ENCODE measurements at places on chromosomes 4 and X. TPM values are rescaled to one million over a fixed set of nuclear protein-coding genes. Genes with fewer than 3 reads are reported as not detected.

The NLRP2B gene
- total RNA-seq, result not detected

DNA sequence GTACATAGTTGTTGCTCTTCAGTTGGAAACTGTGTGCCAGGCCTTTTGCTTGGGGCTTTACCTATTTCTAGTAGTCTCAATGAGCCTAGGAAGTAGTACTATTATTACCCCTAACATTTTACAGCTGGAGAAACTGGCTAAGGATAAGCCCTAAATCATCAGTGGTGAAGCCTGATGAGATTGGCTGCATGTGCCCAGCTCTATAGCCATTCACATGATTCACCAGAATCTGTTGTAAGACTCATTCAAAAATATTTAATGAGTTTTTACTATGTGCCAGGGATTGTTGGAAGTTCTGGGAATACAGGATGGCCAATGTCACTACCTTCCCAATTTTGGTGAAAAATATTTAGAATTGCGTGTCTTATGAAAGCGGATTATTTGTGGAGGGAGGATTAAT lies 2.8 kb downstream of the KIT start:
- H3K4me3 ChIP-seq, result no peak overlapping the region
- DNase-seq, result no peak
- no peaks in the 10 kb centered on the region for H3K36me3 ChIP-seq
- no peak overlapping the region for H3K27ac ChIP-seq
- peaks cover 4% of the 10 kb centered on the region for H3K4me1 ChIP-seq
- H3K27me3 ChIP-seq, result peaks cover 7% of the 10 kb centered on the region

DNA sequence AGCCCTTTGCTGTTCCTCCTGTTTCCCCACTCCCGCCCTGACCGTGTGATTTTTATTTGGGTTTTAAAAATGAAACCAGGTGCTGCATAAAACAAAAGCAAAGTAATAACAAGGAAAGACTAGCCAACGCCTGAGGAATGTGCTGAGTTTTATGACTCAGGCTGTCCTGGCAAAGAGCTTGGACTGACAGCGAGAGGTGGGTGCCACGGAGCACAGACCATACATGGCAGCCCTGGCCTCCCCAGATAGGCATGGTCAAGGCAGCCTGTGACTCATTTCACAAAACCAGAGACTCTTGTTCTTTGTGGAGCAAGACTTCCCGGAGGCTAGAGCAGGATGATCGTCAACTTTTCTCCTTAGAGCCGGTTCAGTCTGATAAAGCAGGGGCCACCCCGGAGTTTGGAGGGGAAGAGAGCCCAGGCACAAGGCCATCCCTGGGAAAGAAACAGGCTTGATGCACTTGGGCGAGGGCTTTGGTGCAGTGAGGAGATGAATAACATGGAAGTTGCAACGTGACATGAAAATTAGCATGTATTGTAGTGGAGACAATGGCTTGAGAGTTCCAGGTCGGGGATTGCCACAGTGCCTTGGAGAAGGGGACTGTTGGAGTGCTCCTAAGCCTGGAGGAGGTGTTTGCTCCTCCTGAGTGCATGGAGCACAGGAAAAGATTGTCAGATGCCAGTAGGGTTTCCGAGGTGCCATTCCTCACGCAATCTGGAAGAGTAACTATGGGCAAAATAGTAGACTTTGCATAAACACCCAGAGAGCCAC lies 54.8 kb downstream of the C4orf51 start:
- no peak overlapping the region for H3K4me3 ChIP-seq
- DNase-seq, result no peak
- no peaks in the 10 kb centered on the region for H3K36me3 ChIP-seq
- H3K4me1 ChIP-seq, result peaks cover 5% of the 10 kb centered on the region
- peaks cover 4% of the 10 kb centered on the region for H3K27me3 ChIP-seq

DNA sequence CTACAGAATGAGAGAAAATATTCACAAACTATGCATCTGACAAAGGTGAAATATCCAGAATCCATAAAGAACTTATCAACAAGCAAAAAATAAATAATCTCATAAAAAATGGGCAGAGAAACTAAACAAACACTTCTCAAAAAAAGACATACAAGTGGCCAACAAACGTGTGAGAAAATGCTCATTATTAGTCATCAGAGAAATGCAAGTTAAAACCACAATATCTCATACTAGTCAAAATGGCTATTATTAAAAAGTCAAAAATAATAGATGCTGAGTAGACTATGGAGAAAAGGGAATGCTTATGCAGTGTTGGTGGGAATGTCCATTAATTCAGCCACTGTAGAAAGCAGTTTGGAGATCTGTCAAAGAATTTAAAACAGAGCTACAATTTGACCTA lies 533.3 kb downstream of the TMA16 start:
- H3K4me3 ChIP-seq, result no peak overlapping the region
- no peaks in the 10 kb centered on the region for H3K27me3 ChIP-seq
- no peaks in the 10 kb centered on the region for H3K4me1 ChIP-seq
- no peak for DNase-seq
- no peak overlapping the region for H3K27ac ChIP-seq
- H3K36me3 ChIP-seq, result no peaks in the 10 kb centered on the region

DNA sequence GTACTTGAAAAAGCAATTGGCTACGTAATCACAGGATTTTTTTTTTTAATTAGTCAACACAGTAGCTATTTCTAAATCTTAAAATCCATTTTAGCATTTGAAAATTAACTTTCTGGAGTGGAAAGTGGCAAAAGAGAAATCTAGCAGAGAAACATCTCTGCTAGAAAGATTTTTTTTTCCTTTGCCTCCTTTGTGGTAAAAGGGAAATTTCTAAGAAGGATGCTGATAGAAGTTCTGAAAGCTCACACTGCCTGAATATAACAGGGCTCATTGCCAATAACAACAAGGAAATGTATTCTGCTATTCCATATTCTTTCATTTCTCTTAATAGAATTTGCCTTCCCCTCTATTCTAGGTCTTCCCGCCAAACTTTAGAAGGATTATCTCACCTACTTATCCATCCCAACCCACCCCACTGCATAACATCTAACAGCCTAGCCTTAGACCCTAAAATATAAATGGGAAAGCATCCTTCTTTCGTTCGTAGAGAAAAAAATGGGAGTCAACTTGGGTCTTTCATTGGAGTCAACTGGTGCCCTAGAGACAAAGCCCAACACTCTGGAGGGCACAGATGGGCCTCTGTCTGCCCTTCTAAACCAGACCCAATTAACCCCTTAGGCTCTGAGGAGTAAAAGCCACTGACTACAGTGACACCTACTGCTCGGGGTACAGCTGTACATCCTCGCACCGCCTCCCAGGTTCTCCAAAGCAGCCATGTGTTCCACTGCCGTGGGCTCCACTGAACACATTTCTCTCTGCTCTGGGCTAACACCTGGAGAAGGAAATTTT lies 103.9 kb downstream of the MAML3 start:
- H3K4me3 ChIP-seq, result peak overlapping the region; percentile 27
- DNase-seq, result no peak
- peaks cover 16% of the 10 kb centered on the region for H3K4me1 ChIP-seq

DNA sequence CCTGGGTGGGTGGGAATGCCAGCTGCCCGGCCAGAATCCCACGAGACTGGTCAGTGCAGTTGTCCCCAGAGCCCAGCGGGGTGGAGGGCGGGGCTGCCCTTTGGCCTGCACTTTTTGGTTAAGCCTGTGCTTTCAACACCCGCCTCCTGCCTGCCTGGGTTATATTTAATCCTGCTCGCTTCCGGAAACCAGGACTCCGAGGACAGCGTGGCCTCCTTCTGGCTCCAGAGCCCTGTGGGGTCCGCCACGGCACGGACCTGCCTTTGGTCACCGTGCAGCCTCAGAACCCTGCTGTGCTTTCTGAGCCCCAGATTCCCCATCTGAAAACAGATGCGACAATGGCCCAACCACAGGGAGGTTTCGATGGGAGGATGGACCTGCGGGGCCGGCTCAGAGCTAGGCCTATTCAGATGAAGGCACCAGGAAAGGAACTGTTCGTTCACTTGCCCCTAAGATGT lies 29.4 kb upstream of the KIAA0232 start:
- H3K36me3 ChIP-seq, result no peaks in the 10 kb centered on the region
- DNase-seq, result no peak
- H3K27me3 ChIP-seq, result no peaks in the 10 kb centered on the region

The ZNF157 gene
- total RNA-seq, result 0.60 TPM

The FAM47A gene
- not detected for total RNA-seq

DNA sequence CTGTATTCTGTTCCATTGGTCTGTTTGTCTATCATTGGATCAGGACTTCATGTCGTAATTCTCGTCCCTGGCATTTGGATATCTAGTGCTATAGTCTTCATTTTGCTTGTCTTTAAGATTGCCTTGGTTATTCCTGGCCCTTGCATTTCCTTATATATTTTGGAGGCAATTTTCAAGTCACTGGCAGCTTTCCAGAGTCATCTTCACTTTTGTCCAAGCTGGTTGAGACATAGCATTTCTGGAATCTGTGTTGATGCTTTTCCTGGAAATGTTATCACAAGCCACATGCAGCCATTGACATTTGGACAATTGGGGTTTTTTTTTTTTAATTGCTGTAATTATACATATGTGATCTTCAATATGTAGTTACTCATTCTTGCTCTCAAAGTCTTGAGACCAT lies 45.2 kb upstream of the HGFAC start:
- H3K4me3 ChIP-seq, result no peak overlapping the region
- DNase-seq, result no peak
- H3K4me1 ChIP-seq, result no peaks in the 10 kb centered on the region
- no peaks in the 10 kb centered on the region for H3K36me3 ChIP-seq
- no peak overlapping the region for H3K27ac ChIP-seq

- H3K27ac ChIP-seq, result no peak overlapping the region
- no peak overlapping the region for H3K4me3 ChIP-seq
- H3K4me1 ChIP-seq, result no peaks in the 10 kb centered on the region
- H3K27me3 ChIP-seq, result no peaks in the 10 kb centered on the region
These were observed 331.1 kb upstream of the SLC7A11 start for GRCh38 chr4:138573246-138573645.

DNA sequence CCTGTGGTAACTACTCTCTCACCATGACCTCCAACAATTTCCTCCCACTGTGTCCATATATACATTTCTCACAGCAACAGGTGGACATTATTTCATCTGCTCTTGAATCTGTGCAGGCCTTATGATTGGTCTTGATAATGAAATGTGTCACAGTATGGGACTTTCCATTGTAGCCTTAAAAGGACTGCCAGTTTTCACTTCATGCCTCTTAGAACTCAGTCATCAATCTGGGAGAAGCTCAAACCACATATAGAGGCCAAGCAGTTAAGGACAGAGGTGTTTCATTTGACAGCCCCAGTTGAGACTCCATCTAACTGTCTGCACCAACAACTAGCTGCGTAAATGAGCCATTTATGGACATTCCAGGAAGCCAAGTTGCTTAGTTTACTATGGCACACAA lies 1534.8 kb downstream of the ARAP2 start:
- no peaks in the 10 kb centered on the region for H3K27me3 ChIP-seq
- H3K4me3 ChIP-seq, result no peak overlapping the region
- H3K36me3 ChIP-seq, result no peaks in the 10 kb centered on the region
- DNase-seq, result no peak
- no peaks in the 10 kb centered on the region for H3K4me1 ChIP-seq

GRCh38 chr4:7828011-7828720 lies 111.5 kb downstream of the AFAP1 start:
- H3K27ac ChIP-seq, result peak overlapping the region; percentile 45
- no peaks in the 10 kb centered on the region for H3K27me3 ChIP-seq
- no peaks in the 10 kb centered on the region for H3K36me3 ChIP-seq
- DNase-seq, result peak; percentile 87

DNA sequence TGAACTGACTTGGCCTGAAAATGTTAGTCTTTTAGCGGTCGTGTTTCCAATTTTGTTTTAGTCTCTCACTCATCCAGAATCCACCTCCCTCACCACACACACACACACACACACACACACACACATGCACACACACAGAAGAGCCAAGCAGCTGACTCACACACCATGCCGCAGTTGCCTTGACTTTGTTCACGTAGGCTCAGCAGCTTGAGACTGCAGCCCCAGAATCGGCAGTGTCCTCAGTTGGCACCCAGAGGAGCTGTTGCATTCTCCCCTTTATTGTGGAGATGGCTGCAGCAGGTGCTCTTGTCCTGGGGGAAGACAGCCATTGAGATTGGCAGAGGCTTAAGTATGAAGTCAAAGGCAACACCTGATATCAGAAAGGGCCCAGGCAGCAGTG lies 20.9 kb upstream of the XPNPEP2 start:
- H3K27ac ChIP-seq, result no peak overlapping the region
- H3K4me3 ChIP-seq, result no peak overlapping the region
- no peak for DNase-seq
- no peaks in the 10 kb centered on the region for H3K36me3 ChIP-seq
- H3K27me3 ChIP-seq, result no peaks in the 10 kb centered on the region

- no peaks in the 10 kb centered on the region for H3K36me3 ChIP-seq
- H3K27me3 ChIP-seq, result no peaks in the 10 kb centered on the region
- H3K4me3 ChIP-seq, result no peak overlapping the region
- H3K4me1 ChIP-seq, result no peaks in the 10 kb centered on the region
- no peak for DNase-seq
- no peak overlapping the region for H3K27ac ChIP-seq
These were observed 65.1 kb downstream of the LHFPL1 start for GRCh38 chrX:112614640-112615039.

The WWC2 gene
- total RNA-seq, result 0.80 TPM

- H3K4me1 ChIP-seq, result no peaks in the 10 kb centered on the region
- no peak overlapping the region for H3K4me3 ChIP-seq
- no peak overlapping the region for H3K27ac ChIP-seq
These were observed 22.7 kb upstream of the MSN start for GRCh38 chrX:65644621-65645289.

- H3K36me3 ChIP-seq, result no peaks in the 10 kb centered on the region
- H3K27me3 ChIP-seq, result no peaks in the 10 kb centered on the region
- no peak for DNase-seq
- H3K27ac ChIP-seq, result no peak overlapping the region
- no peaks in the 10 kb centered on the region for H3K4me1 ChIP-seq
These were observed 363.9 kb downstream of the MID1IP1 start for GRCh38 chrX:39165185-39165584.

DNA sequence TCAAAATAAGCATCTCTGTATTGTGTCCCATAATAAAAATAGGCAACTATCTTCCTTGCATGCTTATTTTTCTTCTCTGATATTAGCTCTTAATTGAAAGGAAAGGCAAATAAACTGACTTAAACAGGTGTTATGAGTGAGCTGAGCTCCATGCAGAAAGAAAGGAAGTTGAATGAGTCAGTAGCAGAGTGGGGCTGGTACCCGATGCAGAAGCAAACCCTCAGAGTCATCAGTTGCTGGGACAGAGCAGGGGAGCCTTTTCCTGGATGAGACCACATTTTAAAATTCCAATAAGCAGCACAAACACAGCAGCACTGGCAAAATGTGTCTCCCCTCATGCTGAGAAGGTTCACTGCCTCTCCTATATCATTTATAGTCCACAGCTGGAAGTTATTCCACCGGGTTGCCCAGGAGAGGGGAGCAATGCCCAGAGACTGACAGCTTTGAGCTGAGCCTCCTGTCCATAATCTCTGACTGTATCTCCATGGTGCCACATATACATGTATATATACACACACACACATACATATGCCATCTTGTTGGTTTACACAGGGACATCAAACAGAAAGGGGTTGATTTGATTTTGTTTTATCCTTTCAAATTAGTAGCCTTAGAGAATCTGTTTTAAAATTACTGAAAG lies 274.3 kb upstream of the PPARGC1A start:
- no peaks in the 10 kb centered on the region for H3K27me3 ChIP-seq
- no peaks in the 10 kb centered on the region for H3K36me3 ChIP-seq
- no peaks in the 10 kb centered on the region for H3K4me1 ChIP-seq
- DNase-seq, result no peak

GRCh38 chr4:21447301-21448054 lies 501.1 kb downstream of the KCNIP4 start:
- no peaks in the 10 kb centered on the region for H3K4me1 ChIP-seq
- no peak overlapping the region for H3K27ac ChIP-seq
- H3K27me3 ChIP-seq, result no peaks in the 10 kb centered on the region
- H3K36me3 ChIP-seq, result no peaks in the 10 kb centered on the region
- DNase-seq, result no peak
- no peak overlapping the region for H3K4me3 ChIP-seq

The LRAT gene
- total RNA-seq, result not detected

The UGT2B15 gene
- not detected for total RNA-seq
